ENCODE measurements at places on chromosomes 7 and 10.

- no peak for DNase-seq
Measured at GRCh38 chr10:43904301-43904700, 255.6 kb upstream of the ZNF32 start.

- no peak for DNase-seq
Measured at GRCh38 chr10:58806970-58807628, 294.4 kb downstream of the BICC1 start.

- no peak for DNase-seq
Measured at GRCh38 chr7:129919492-129919891, 33.3 kb downstream of the UBE2H start.

GRCh38 chr7:77895905-77896304 is 97.3 kb downstream of the PHTF2 start:
- no peak for DNase-seq

DNA sequence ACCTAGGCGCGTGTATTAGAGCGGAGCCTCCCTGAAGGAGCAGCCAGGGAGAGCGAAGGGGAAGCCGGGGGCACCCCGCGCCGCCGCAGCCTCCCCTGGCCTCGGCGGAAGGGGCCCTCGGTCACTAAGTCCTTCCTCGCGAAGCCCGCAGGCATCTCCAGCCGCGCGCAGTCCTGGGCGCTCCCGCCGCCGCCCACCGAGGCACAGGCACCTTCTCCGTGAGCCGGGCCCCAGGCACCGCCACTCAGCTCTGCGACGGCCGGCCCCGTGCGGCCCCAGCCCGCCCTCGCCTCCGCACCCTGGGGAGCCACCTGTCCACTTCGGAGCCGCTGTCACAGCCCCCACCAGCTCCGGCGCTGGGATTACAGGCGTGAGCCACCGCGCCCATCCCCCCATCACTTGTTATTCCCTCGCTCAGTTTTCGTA is 80.8 kb downstream of the ZNF467 start:
- no peak for DNase-seq

- peak; percentile 89 for DNase-seq
Measured at GRCh38 chr7:1169409-1170368, 9.7 kb upstream of the ZFAND2A start.

DNA sequence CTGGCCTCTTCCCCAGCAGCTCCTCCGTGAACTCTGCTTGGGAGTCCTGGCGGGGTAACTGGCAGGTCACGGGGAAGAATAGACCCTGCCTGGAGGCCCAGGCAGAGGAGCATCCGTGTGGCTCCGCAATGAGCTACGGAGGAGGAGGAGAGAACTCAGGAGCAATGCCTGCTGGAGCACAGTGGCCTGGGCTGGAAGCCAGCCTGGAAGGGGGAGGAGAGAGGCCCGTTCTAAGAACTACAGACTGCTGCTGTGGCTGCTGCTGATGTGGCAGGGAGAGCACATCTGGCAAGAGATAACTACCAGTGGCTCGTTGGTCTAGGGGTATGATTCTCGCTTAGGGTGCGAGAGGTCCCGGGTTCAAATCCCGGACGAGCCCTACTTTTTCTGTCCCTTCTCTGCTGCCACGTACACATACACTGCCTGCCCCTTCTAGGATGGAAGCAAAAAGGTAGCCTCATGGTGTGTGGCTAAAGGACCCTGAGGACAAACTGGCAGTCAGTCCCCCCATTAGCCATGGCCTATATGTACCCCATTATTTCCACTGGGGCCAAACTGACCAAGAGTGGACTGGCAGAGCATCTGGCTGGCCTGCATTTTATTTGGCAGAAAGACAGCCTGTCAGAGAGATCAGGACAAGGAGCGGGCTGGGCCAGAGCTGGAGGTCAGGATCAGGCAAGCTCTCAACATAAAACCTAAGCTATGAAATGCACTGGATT is 7.7 kb upstream of the OPN1SW start:
- DNase-seq, result peak; percentile 30

DNA sequence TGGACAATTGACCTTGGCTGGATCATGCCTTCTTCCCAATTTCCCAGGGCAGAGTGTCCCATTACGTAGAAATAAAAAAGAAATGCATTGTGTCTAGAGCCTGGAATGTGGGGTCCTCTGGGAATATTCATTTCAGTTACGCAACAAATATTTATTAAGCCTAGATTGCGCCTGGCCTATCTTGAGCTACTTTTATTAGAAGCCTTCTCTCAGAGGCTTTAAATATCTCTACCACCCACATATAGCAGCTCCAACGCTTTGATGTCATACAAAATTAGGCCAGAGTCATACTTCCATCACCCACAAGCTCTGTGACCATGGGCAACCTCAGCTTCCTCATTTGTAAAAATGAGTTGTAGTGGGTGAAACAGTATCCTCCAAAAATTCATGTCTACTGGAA is 24.9 kb upstream of the CARD11 start:
- no peak for DNase-seq

GRCh38 chr10:50375051-50375452 is 123.7 kb upstream of the ASAH2 start:
- DNase-seq, result no peak

GRCh38 chr7:73541722-73542121 is 15.8 kb downstream of the BCL7B start:
- no peak for DNase-seq

DNA sequence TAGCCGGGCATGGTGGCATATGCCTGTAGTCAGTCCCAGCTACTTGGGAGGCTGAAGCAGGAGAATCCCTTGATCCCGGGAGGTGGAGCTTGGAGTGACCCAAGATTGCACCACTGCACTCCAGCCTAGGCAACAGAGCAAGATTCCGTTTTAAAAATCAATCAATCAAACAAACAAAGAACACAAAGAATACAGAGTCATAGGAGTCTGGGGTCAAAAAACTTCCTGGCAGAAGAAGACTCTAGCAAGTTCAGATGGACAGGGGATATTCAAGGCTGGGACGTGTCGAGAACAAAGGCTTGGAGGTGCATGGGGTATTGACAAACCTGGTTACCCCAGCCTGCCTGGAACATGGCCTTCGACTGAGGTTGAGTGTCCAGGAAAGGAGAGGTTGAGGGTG is 228.8 kb upstream of the AGK start:
- no peak for DNase-seq

- no peak for DNase-seq
Measured at GRCh38 chr7:14973712-14974428, 71.3 kb upstream of the DGKB start.

DNA sequence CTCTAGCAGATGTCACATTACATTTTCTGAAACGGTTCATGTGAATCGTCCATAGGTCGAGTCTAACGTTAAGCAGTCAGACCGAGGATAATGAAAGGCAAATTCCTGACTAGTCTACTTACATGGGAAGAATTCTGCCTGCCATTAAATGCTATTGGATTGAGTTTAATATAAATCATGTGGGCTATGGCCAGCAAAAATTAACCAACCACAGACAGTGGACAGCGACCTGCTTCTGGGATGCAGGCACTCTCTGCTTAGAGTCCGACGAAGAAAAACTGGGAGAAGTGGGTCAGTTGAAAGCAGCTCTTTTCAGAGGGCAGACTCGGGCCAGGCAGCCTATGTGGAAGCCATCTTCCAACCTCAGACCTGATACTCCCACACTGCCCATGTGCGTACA is 16.6 kb downstream of the PIP4K2A start:
- DNase-seq, result no peak

GRCh38 chr7:103124429-103124979 is 24.4 kb downstream of the NAPEPLD start:
- DNase-seq, result no peak

DNA sequence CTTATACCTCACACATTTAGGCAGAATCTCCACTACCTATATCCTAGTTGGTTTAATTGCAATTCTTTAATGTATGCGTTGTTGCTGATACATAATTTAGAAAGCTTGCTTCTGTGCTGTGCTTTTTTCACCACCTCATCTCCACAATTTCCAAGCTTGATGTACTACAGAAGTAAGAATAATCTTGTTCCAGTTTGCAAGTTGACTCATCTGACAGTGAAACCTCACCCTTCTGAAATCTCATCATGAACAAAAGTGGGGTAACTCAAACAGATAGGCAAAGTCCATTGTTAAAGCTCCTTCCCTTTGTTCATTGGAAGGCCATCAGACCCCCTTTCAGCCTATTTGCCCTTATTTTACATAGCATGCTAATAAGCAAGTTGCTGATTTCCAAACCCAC is 13.6 kb downstream of the EIF4EBP2 start:
- no peak for DNase-seq

DNA sequence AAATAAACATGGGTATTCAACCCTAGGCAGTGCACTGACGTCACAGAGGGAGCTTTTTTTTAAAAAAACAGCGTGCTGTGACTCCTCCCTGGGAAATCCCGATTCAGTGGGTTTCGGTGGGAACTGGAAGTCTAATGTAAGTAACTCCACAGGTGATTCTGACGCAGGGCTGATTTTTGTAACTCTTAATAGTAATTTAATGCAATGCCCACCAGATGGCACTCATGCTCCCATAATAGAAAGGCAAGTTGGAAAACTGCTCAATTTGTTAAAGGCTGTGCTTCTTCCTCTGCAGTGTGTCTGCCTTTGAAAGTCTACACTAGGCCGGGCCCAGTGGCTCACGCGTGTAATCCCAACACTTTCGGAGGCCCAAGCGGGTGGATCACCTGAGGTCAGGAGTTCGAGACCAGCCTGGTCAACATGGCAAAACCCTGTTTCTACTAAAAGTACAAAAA is 10.9 kb upstream of the RSU1 start:
- peak; percentile 96 for DNase-seq

- no peak for DNase-seq
Measured at GRCh38 chr10:63318491-63318890, 147.3 kb downstream of the JMJD1C start.

DNA sequence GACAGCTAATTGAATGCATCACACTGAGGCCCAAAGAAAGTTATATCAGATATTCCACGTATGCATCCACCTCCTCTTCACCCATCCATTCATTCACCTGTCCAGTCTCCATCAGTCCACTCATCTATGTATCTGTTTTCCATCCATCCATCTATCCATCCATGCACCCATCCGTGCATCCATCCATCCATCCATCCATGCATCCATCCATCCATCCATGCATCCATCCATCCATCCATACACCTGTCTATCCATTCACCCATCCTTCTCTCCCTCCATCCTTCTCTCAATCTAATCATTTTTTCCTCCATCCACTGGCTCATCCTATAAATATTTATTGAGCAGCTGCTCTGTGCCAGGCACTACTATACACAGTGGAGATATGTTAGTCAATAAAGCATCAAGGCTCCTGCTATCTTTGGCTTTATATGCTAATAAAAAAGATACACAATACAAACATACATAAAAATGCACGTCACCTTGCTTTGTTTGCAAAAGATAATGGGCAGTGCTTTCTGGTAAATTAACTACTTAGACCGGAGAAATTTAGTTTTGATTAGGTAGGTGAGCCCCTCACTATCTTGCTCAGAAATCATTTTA is 442.0 kb upstream of the KLF6 start:
- DNase-seq, result no peak
